ENCODE measurements at places on chromosomes 2 and 18. TPM values are rescaled to one million over a fixed set of nuclear protein-coding genes. Genes with fewer than 3 reads are reported as not detected.

Gene IL36G
- total RNA-seq: not detected

Gene IL36B
- not detected for total RNA-seq

Gene PLCL1
- not detected for total RNA-seq

Gene ERLEC1
- total RNA-seq: 60.2 TPM

Gene COL3A1
- total RNA-seq: 0.20 TPM

Gene BOLA3
- total RNA-seq: 150 TPM

Gene RAB17
- total RNA-seq: 0.29 TPM

Gene ACAA2
- 49.3 TPM for total RNA-seq

Gene UGT1A8
- total RNA-seq: 0.05 TPM

Gene DHX57
- total RNA-seq: 19.0 TPM

Gene RAPH1
- 7.1 TPM for total RNA-seq

Gene ATF2
- 20.6 TPM for total RNA-seq

Gene PSD4
- 11.5 TPM for total RNA-seq

Gene KCNG2
- total RNA-seq: 0.07 TPM

Measured in A549 treated with Hydrocortisone at 1 μM for 4 hours (cell line).